Activated CD4-positive, alpha-beta T cell treated with anti-CD3 and anti-CD28 coated beads for 36 hours (primary cell): ENCODE measurements at places on chromosomes 4 and X. TPM values are rescaled to one million over a fixed set of nuclear protein-coding genes. Genes with fewer than 3 reads are reported as not detected.

Gene FAM47E
- not detected for total RNA-seq

Gene NDUFA1
- 37.6 TPM for total RNA-seq

Gene ASMT
- 0.82 TPM for total RNA-seq

Gene PRKG2
- total RNA-seq = 0.14 TPM

Gene DMD
- total RNA-seq = 1.8 TPM

Gene LUZP4
- total RNA-seq = not detected

Gene CXCL6
- not detected for total RNA-seq

Gene RAB40A
- total RNA-seq = 0.12 TPM

Gene USP51
- total RNA-seq = 1.5 TPM

Gene DCLK2
- total RNA-seq = not detected

Gene OTUD6A
- total RNA-seq = not detected

Gene CXCR3
- total RNA-seq = 17.5 TPM

Gene LRRC66
- 0.14 TPM for total RNA-seq

Gene DDIT4L
- 0.60 TPM for total RNA-seq

Gene PRSS48
- not detected for total RNA-seq

Gene XIAP
- 22.8 TPM for total RNA-seq

Gene GABRG1
- total RNA-seq = not detected

Gene EGF
- 0.34 TPM for total RNA-seq

Gene VSIG4
- total RNA-seq = not detected

Gene RIBC1
- 0.95 TPM for total RNA-seq

Gene CLCN4
- total RNA-seq = not detected

Gene TBCK
- total RNA-seq = 22.5 TPM
